Smooth muscle cell of the pulmonary artery (primary cell): ENCODE measurements at places on chromosomes 2 and 18. TPM values are rescaled to one million over a fixed set of nuclear protein-coding genes. Genes with fewer than 3 reads are reported as not detected.

DNAH7 gene
- total RNA-seq = 0.46 and 3.1 TPM in 2 replicates

HOXD4 gene
- total RNA-seq = 0.46 and 4.6 TPM in 2 replicates

CD207 gene
- total RNA-seq = not detected in 2 replicates

REG1B gene
- not detected in 2 replicates for total RNA-seq

MYOM1 gene
- total RNA-seq = 2.5 and 4.3 TPM in 2 replicates

ESPNL gene
- 1.9 and 2.5 TPM in 2 replicates for total RNA-seq

FBLN7 gene
- 7.5 and 17.7 TPM in 2 replicates for total RNA-seq

ADD2 gene
- not detected in 2 replicates for total RNA-seq

PNKD gene
- 25.0 and 27.8 TPM in 2 replicates for total RNA-seq

IL1A gene
- 0.85 and 2.7 TPM in 2 replicates for total RNA-seq

ANKRD30B gene
- 0.73 and 1.4 TPM in 2 replicates for total RNA-seq

THUMPD2 gene
- 8.1 and 9.8 TPM in 2 replicates for total RNA-seq

GPR148 gene
- 0.07 TPM in 1 of 2 replicates, not detected in the other for total RNA-seq

IL36RN gene
- not detected in 2 replicates for total RNA-seq

RAB1A gene
- total RNA-seq = 130 and 154 TPM in 2 replicates

C1GALT1C1L gene
- total RNA-seq = 0.20 and 1.2 TPM in 2 replicates

BCL11A gene
- 0.20 and 0.59 TPM in 2 replicates for total RNA-seq

BMP10 gene
- total RNA-seq = not detected in 2 replicates

CTLA4 gene
- not detected in 2 replicates for total RNA-seq

HOXD9 gene
- not detected in 2 replicates for total RNA-seq

GPBAR1 gene
- total RNA-seq = 0.03 and 0.13 TPM in 2 replicates

ZRANB3 gene
- 6.3 and 7.9 TPM in 2 replicates for total RNA-seq
